ENCODE measurements at places on chromosomes 12 and 14.

- DNase-seq = no peak
Measured at GRCh38 chr14:69090187-69090789, 62.6 kb downstream of the DCAF5 start.

- no peak for DNase-seq
Measured at GRCh38 chr12:56878010-56878339, 56.2 kb downstream of the SDR9C7 start.

- DNase-seq = no peak
Measured at GRCh38 chr14:56243110-56243509, 124.9 kb downstream of the PELI2 start.

GRCh38 chr14:60848066-60848465 lies 113.5 kb downstream of the MNAT1 start:
- DNase-seq = no peak

GRCh38 chr12:128468926-128469325 lies 202.0 kb downstream of the TMEM132C start:
- no peak for DNase-seq

- no peak for DNase-seq
Measured at GRCh38 chr12:104999347-104999685, 13.2 kb downstream of the NOPCHAP1 start.

DNA sequence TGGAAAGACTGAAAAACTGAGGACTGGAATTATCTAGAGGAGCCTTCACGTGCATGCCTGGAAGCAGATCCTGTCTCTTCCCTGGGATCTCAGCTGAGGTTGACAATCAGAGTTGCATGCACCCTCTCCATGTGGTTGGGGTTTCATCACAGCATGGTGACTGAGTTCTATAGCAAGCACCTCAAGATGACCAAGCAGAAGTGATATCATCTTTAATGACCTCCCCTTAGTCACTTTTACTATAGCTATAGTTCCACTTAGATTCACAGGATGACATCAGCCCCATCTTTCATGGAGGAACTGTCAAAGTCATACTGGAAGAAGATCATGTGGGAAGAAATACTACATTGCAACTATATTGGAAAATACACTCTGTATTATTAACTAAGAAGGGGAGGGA lies 105.8 kb upstream of the ATXN7L3B start:
- no peak for DNase-seq

DNA sequence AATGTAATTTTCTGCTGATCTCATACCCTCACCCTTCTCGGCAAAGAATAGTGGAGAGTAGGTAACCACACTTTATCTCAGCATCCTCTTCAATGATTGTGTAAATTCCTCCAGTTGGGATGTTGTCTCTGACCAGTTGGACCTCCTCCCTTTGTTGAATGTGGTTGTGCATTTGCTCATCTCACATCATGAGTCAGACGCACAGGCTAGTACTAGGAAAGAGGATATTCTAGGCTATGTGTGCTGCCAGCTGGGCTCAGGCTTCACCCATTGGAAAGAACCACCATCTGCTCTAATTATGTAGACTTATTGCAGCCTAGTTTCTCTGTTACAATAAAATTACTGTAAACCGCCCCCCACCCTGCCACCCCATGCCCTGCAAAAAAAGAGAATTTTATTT lies 90.3 kb downstream of the LMO3 start:
- DNase-seq = no peak

DNA sequence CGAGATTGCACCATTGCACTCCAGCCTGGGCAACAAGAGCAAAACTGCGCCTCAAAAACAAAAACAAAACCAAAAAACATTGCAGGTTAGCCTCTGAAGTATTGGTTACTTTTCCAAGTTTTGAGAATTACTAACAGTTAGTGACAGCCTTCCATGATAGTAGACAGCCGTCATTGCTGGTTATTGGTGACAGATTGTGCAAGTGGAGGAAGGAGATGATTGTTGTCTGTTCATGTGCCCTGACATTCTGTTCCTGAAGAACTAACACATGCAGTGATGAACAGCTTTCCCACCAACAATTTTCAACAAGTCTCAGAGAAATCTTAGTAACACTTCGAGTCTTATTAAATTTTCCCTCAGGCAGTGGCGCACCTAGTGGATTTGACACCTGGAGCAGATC lies 89.3 kb upstream of the NAP1L1 start:
- DNase-seq = no peak

DNA sequence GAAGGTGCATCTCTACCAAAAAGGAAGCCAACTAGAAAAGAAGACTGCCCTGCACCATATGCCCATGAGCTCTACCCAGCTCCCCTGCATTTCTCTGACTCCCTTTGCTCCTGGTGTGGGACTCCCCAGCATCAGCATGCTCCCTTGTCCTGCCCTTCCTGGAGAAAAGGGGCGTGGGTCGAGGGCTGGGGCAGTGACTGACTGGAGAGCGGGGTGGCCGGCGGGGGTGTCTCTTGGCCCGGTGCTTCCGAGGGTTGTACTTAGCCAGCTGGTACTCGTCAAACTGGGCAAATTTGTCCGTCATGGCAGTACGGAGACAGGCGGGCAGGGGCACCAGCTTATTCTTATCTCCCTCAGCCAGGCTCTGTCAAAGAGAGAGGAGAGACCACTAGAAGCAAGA lies 9.8 kb downstream of the TEP1 start:
- DNase-seq = no peak

DNA sequence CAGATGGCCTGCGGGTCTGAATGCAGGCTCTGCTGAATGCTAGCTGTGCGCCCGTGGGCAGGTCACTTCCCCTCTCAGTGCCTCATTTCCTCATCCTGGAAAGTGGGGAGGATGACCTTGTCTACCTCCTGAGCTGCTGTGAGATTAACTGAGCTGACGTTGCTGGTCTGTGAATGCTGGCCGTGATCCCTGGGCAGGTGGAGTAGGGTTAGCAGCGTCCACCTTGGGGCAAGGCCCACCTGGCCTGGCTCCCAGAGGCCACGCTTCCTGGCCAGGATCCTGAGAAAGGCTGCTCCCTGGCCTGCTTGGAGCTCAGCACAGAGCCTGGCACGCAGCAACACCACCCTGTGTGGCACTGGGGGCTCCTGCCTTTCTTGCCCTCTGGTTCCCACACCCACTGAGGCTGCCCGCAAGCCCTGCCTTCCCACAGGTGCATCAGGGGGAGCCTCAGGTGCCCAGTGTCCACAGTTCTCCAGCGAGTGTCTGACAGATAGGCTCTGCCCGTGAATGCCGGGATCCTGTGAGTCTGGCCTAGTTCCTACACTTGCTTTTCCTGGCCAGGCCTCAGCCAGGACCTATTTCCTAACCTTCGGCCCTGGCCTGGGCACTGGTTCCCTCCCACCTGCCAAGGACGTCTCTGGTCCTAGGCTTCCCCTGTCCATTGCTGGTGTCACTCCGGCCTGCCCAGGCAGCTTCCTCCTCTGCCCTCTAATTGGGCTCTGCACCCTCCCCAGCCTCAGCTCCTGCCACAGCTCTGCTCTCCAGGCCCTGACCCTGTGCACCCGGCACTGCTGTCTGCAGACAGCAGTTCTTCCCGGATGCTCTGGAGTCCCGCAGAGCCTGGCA lies 37.2 kb upstream of the TDRD9 start:
- no peak for DNase-seq

DNA sequence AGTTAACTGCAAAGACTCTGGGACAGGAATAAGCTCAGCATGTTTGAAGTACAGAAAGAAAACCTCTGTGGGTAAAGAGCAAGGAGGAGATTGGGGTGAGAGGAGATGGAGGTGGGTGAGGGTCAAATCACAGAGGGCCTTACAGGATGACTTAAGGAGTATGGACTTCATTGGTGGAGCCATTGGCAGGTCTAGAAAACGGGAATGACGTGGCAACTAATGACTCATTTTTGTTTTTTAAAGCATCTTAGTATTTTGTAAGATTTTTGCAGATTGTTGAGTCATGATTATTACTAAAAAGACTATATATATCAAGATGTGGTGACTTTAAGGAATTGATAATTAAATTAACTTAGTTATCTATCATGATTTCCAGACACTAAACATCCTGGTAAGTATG lies 18.5 kb downstream of the UTP20 start:
- no peak for DNase-seq

DNA sequence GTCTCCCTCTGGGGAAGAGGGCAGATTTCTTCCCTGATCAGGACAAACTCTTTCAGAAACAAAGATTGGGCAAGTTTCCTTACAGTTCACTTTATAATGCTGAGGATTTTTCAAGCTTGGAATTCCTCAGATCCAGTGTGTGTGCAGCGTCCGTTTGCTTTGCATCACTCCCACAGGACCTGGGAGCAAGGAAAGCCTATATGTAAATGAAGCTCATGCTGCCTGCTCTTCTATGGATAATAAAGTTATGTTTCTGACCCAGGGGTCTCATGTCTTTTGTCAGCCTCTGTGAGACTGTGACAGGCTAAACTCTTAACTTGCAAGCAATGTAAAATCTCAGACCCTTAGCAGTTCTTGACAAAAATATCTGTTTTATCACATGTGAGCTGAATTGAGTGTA lies 41.6 kb downstream of the TRHDE start:
- no peak for DNase-seq

DNA sequence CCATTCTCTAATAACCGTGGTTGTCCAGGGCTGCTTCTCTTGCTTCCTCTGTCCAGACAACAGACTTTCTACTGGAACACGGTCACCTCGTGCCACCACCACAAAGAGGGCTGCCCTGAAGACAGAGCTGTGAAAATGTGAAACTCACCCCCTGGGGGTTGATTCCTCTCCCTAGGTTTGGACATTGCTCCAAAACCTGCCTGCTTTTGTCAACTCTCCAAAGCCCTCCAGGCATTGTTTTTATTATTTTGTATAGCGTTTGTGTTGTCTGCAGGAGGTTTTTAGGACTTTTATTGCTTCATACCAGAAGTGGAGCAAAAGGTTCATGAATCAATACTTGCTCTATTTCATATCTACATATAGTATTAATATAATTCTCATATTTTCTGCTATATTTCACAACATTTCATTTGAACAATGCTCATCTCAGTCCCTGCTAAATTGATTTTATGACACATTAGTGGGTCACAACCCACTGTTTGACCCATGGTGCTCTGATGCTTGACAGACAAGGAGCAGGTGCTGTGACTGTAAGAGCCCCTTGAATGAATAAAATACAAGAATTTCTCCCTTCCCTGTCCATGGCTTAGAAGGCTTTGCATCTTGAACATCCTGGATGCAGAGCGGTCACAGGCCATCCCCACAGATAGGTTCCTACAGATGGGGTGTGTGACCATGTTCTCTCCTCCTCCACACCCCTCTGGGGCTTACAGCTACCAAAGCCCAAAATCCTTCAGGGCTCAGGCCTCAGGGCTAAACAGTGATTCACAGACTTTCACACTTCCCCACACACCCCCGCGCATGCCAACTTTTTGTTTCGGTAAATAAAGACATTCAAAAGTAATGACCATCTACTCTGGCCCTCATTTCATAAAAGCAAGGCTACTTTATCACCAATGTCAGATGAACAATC lies 20.6 kb upstream of the EML1 start:
- no peak for DNase-seq

DNA sequence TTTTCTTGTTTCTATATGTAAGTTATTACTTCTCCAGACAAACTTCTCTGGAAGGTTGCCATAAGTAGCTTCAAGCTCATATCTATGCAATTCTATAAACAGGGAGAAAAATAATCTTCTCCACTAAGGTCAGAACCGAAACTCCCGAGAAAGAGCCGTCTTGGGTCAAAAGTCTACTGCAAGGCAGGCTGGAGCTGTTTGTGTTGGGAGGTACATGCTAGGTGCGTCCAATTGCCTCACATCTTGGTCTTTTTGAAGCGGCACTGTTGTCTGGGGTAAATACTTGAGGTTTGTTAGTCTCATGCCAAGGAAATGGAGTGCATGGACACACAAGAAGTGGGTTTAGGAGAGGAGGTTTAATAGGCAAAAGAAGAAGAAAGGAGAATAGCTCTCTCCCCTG lies 674.7 kb upstream of the TMEM132C start:
- no peak for DNase-seq

GRCh38 chr12:96354326-96354725 lies 45.9 kb downstream of the CDK17 start:
- no peak for DNase-seq

DNA sequence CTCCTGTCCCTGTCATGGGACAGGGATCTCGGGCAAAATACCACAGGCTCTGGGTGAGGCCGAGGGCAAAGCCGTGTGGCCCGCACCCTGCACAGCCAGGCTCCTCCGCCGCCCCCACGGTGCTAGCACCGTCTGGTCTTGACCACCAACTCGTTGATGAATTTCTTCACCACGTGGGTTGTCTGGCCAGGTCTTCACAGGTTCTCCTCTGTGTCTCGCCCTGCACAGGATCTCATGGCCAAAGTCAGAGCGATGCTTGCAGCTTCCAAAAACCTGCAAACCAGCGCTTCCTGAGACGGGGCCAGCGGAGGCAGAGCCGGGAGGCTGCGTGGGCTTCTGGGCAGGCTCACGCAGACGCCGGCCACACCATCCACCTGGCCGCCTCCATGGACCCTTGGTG lies 29.0 kb upstream of the MMP17 start:
- DNase-seq = no peak

DNA sequence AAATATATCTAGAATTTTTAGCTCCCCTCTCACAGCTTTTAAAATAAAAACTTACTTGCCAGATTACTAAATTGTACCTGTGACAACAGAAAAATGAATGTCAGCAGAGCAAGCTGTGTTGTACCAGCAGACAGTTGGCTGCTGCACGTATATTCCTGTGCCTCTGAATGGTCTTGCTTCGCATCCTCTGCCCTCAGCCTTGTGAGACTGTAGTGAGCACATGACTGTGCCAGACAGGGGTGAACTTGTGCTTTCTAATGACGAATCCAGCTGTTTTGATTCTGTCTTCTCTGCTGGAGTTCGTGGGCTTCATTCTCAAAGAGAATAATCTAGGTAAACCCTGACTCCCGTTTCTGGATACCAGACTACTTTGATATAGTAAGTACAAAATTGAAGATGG lies 58.3 kb upstream of the FRMD6 start:
- no peak for DNase-seq

- no peak for DNase-seq
Measured at GRCh38 chr12:131559517-131560516, 151.1 kb upstream of the SFSWAP start.

- no peak for DNase-seq
Measured at GRCh38 chr14:74507085-74507484, 13.5 kb downstream of the ISCA2 start.

DNA sequence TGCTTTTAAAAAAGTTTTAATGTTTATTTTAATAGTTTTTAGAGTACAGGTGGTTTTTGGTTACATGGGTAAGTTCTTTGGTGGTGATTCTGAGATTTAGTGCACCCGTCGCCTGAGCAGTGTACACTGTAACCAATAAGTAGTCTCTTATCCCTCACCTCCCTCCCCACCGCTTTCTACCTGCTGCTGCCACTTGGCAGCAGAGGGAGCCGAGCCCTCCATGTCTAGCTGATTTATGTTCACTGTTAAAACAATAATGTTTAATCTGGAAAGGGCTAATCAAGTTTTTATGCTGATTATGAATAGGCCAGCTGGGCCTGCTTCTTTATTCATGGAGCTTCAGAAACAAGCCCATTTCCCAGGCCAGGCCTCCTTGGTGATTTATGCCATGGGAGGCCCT lies 73.1 kb downstream of the ADCK1 start:
- DNase-seq = no peak

- DNase-seq = no peak
Measured at GRCh38 chr12:108048686-108049085, 80.4 kb upstream of the WSCD2 start.

GRCh38 chr14:101604935-101605780 lies 43.9 kb downstream of the DIO3 start:
- peak; percentile 6 for DNase-seq

Data from femur (tissue), 1 donor.